AG04450 (cell line): ENCODE measurements at places on chromosomes 6 and 20.

- no peak for DNase-seq
Measured at GRCh38 chr20:52533401-52533800, 341.8 kb upstream of the ZFP64 start.

DNA sequence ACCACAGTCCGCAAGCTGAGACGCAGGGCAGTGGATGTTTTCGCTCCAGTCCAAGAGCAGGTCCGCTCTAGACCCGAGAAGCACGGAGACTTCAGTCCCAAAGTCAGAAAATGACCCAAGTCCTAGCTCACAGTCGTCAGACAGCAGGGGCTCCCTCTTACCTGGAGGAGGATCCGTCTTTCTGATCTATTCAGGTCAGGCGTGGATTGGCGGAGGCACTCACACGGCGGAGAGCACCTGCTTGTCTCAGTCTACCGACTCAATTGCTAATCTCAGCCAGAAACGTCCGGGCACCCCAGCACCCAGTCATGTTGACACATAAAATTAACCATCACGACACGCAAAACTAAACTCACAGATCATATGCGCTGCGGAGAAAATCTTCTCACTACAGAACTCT, 285.3 kb upstream of the CDH4 start:
- DNase-seq, result no peak

GRCh38 chr6:39422238-39422637, 99.7 kb upstream of the KCNK16 start:
- no peak for DNase-seq

GRCh38 chr6:111715321-111715720, 109.6 kb upstream of the TRAF3IP2 start:
- DNase-seq, result no peak
